ENCODE measurements at places on chromosomes 4 and X.
A peak's percentile ranks its signal among the peaks of the same experiment; 100 is the strongest.

GRCh38 chr4:183591301-183591700, 67.7 kb downstream of the RWDD4 start:
- no peak for DNase-seq

DNA sequence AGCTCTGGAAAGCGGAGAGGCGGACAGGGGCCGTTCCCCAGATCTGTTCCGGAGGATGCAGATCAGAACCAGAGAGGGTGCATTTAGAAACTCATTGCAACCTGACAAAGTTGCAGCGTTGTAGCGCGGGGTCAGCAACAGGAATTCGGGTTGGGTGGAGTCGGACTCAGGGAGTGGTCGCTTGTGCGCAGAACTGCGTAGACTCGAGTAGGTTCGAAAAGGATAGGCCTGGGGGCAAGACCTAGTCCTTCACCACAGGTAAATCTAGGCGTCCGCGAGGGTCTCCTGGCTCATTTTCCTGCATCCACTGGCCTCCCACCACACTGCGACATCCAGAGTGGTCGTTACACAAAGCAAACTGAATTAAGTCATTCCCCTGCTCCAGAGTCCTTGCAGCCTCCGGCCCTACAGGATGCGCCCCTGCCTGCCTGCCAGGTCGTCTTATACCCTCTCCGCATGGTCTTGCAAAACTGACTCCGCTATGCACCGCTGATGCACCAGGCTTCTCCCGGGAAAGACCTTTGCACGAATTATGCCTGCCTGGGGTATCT, 4.7 kb upstream of the ZNF518B start:
- DNase-seq, result no peak

- DNase-seq, result no peak
Observed at GRCh38 chr4:110621328-110621812, 1.5 kb downstream of the PITX2 start.

DNA sequence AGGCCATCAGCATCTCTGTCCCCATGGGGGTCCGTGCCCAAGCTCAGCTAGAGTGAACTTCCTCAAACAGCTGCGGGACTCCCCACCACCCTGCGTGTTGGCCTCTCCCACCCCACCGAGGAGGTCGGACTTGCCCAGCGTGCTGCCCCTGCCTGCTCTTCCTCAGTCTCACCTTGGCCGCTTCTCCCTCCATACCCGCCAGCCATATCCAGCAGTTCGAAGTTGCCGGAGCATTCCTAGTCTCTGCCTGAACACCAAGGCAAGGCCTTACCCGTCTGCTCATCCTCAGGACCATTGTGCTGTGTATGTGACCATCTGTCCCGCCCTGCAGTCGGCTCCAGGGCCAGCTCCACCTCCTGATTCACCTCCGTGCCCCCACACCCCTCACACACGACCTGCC, 84.5 kb downstream of the WFS1 start:
- DNase-seq, result no peak

GRCh38 chrX:155966876-155967275, 30.6 kb upstream of the IL9R start:
- peak; percentile 8 for DNase-seq

DNA sequence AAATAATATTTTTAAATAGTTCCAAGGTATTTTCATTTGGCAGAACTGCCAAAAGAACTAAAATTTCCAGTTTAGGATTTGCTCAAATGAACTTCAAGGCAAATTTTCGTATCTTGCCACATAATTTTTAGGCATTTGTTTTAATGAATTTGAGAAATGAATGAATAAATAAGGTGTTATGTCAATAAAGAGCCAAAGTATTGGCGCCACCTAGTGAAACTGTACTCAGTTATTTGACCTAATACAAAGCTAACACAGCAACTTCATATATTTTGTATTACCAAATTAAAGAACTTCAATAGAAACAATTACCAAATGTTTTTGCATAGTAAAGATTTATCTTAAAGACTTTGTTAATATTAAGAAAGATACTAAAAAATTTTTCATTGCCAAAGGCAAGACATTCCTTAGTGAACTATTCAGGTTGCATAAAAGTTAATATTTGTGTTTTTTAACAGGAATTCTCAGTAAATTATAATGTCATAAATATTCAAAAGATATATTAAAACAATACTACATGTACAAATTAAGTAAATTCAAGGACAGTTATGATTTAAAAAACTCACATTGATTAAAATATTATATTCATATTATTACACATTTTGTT, 50.3 kb downstream of the STPG2 start:
- peak; percentile 52 for DNase-seq

- peak; percentile 91 for DNase-seq
Observed at GRCh38 chr4:87521757-87522374, 7.3 kb downstream of the SPARCL1 start.

All from bronchial epithelial cell (primary cell).